ENCODE measurements at places on chromosomes 7 and 10. TPM values are rescaled to one million over a fixed set of nuclear protein-coding genes. Genes with fewer than 3 reads are reported as not detected.

DNA sequence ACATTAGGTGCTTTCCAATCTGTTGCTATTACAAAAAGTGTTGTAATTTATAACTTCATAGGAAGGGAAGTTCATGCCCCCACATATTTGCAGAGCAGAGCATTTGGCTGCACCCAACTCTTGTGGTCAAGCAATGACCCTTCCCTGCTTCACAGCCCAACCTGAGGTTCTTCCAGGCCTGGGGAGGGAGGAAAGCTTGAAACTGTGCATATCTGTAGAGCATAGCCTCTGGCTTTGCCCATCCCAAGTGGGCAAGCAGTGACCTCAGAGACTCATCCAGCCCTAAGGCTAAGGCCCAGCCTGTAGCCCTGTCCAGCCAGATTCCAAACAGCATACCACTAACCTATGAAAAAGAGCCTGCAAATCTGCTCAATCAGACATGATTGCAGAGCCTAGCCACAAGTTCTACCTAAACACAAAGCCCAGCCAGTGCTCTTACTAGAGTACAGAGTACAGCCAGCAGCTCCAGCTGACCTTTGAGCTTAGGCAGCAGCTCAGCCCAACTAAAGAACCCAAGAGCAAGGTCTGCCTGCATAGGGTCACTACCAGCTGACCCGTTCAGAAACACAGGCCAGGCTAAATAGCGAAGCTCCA lies 14.4 kb upstream of the GSTK1 start:
- no peak overlapping the region for H3K27ac ChIP-seq
- no peaks in the 10 kb centered on the region for H3K36me3 ChIP-seq
- no peak overlapping the region for H3K4me3 ChIP-seq
- peaks cover 2% of the 10 kb centered on the region for H3K27me3 ChIP-seq
- peak; percentile 34 for DNase-seq

DNA sequence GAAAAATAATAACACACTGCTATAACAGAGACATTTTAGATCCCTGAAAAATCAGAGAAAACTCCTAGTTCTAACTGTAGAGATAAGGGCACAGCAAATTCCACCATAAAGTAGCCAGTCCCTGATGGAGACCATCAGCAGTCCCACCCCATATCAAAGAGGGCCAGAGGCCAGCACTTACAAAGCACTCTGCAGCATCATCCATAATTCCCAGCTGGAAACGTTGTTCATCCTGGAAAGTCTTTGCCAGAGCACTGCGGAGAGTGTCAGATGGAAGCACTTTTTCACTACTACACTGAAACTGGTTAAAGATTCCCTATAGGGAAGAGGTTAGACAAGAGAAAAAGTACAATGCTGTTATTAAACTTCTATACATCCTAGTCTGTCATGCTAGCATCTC lies 45.8 kb downstream of the USP54 start:
- DNase-seq, result no peak
- H3K4me3 ChIP-seq, result no peak overlapping the region
- no peaks in the 10 kb centered on the region for H3K36me3 ChIP-seq
- no peaks in the 10 kb centered on the region for H3K4me1 ChIP-seq
- no peaks in the 10 kb centered on the region for H3K27me3 ChIP-seq

Gene SEMA4G
- 3.2 TPM for polyA plus RNA-seq

Gene TMEM236
- 0.02 TPM for polyA plus RNA-seq
